ENCODE measurements at places on chromosomes 2 and 18. TPM values are rescaled to one million over a fixed set of nuclear protein-coding genes. Genes with fewer than 3 reads are reported as not detected.

GRCh38 chr2:159151198-159152127, 135.0 kb downstream of the WDSUB1 start:
- no peak for DNase-seq

DNA sequence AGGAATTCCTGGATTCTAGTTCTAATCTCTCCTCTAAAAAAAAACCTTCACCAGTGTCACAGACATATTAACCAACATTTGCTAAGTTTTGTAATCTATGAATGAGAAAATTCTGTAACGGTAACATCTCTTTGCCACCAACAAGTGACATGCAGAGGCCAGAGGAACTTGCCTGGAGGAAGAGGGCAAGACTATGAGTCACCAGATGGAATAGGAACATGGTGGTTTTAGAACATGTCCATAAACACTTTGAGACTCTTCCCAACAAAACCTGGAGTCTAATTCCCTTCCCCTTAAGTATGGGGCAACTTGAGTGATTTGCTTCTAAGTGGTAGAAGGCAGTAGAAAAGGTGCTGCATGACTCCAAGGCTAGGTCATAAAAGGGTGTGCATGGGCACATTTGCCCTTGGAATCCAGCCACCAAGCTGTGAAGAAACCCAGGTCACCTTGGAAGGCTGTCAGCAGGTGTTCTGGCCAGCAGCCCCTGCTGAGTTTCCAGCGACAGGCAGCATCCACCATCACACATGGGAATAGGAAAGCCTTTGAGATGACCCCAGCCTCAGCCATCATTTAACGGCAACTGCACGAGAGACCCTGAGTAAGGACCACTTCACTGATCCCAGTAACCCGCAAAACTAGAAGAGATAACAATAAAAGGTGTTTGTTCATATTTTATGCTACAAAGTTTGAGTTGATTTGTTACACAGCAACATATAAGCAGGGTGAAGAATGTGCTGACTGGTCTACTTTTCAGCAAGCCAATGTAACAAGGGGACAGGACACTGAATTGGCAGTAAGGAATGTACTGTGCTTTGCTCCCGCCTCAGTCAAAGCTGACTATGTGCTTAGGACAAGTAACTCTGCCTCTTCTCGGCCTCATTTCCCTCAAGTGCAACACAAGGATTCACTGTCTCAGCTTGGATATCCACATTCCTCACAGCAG, 90.6 kb downstream of the SKA1 start:
- DNase-seq: no peak

Gene REEP1
- total RNA-seq: not detected

Gene CCDC88A
- total RNA-seq: 25.6 TPM

Gene ADAM23
- 0.86 TPM for total RNA-seq

All from activated B cell treated with CpG ODN at 0.5 μM for 24 hours (primary cell).